Left ventricle myocardium superior (tissue), 1 donor: ENCODE measurements at places on chromosomes 11 and 22. TPM values are rescaled to one million over a fixed set of nuclear protein-coding genes. Genes with fewer than 3 reads are reported as not detected.

RAB36 gene
- total RNA-seq: 0.74 TPM

DMC1 gene
- 0.20 TPM for total RNA-seq

LRP5 gene
- total RNA-seq: 64.8 TPM

OR10D3 gene
- not detected for total RNA-seq

SNX19 gene
- total RNA-seq: 59.7 TPM

SHISA8 gene
- 10.2 TPM for total RNA-seq

VWA5A gene
- total RNA-seq: 2.8 TPM

USP2 gene
- total RNA-seq: 173 TPM

LGALS12 gene
- total RNA-seq: 0.72 TPM
